ENCODE measurements at places on chromosomes 12 and 14. TPM values are rescaled to one million over a fixed set of nuclear protein-coding genes. Genes with fewer than 3 reads are reported as not detected.

KRT3 gene
- not detected for total RNA-seq

SPIC gene
- total RNA-seq: not detected

CYP46A1 gene
- total RNA-seq: 0.64 TPM

IFT43 gene
- 35.9 TPM for total RNA-seq

LTB4R gene
- total RNA-seq: 7.2 TPM

GLIPR1 gene
- 3.4 TPM for total RNA-seq

Measured in transverse colon (tissue), 4 donors.